ENCODE measurements at places on chromosomes 13 and 19. TPM values are rescaled to one million over a fixed set of nuclear protein-coding genes. Genes with fewer than 3 reads are reported as not detected.

DNA sequence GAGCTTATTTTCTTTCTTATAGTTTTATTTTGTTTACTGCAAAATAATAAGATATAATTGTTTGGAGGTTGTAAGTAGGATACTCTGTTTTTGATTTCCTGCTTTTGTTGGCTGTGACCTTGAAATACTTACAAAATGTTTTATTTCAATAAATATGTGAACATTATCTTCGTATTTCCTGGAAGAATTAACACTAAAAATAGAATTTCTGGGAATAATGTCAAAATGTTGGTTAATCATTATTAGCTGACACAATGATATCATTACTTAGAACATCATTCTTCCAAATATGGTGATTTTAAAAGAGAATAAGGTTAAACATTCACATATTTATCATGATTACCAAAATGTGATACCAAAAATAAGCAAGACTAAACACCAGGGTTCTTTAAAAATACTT, 1148.6 kb upstream of the PRR20A start:
- DNase-seq, result no peak

DNA sequence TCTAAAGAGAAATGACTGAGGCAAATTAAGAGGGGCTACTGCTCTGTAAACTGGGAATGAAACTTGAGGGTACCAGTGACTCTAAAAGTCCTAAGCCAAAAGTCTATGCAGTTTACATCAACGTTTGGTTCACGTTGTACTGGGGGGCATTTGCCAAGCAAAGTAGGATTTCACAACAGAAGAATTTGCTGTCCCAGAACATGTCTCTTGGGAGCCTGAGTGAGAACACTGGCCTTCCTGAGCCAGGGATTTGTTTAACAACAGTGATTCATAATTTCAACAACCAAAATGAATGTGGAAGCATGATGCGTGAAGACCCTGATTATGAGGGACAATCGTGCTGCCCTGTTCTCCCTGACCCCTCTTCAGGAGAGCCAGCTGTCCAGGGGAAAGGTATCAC, 178.0 kb downstream of the OXGR1 start:
- no peak for DNase-seq

The RDH8 gene
- not detected for total RNA-seq

GRCh38 chr13:46367617-46368327, 19.3 kb downstream of the RUBCNL start:
- DNase-seq, result no peak

DNA sequence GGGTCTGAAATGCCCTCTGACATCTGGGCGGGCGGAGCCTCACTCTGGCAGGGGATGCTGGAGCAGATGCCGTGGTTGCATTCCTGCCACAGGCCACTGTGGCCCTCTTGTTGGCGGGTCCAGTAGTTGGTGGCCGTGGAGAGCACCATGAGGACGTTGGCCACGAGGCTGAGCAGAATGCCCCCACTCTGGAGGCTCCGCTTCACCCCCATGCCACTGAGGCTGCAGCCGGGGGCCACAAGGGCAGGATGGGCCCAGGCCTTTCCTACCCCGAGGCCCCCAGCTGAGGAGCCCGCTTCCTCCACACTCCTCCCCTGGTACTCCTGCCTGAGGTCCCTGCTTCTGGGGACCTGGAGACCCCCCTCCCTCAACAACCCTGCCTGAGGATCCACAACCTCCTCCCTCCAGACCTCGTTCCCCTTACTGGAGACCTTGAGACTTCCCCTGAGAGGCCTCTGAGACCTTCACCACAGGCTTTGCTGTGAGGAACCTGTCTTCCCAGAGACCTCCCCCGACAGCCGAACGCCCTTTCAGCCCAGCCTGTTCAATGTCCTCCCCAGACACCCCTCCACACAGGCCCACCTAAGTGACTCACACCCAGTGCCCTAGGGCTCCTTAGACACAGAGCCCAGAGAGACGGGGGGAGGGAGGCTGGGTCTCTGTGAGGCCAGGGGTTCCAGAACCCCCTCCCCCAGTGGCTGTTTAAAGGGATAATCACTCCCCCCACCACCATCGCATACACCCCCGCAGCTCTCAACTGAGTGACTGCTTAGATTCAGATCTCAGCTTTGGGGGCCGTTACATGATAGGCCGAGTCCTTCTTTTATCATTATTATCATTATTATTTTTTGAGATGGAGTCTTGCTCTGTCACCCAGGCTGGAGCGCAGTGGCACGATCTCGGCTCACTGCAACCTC, at the start of gene CLDND2:
TSS of gene CLDND2 (minus strand) at position 638 of the 917 bp plus-strand sequence. CDS start at position 212, 426 bp downstream.
- no peak for DNase-seq

The TEKTIP1 gene
- total RNA-seq, result not detected

GRCh38 chr13:35557475-35557874, 81.0 kb upstream of the MAB21L1 start:
- DNase-seq, result no peak

The PDCD5 gene
- total RNA-seq, result 77.8 TPM

- DNase-seq, result peak; percentile 4
Measured at GRCh38 chr13:33033051-33033812, 17.0 kb downstream of the KL start.

GRCh38 chr19:42443944-42444398, 1.2 kb upstream of the CXCL17 start:
- no peak for DNase-seq

DNA sequence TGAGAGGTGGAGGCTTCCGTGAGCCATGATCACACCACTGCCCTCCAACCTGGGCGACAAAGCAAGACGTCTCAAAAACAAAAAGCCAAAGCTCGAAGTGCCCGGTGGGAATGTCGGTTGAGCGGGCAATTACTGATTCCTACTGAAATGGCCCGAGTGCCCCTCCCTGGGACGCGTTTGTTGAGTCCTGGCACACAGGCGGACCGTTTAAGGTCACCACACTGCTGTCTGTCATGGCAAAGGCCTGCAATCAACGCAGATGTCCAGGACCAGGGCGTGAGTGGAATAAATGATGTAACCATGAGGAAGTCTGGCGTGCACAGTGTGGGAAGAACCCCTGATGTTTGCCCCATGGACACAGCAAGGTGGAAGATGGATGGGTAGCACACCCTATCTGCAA, 19.2 kb upstream of the C2CD4C start:
- no peak for DNase-seq

DNA sequence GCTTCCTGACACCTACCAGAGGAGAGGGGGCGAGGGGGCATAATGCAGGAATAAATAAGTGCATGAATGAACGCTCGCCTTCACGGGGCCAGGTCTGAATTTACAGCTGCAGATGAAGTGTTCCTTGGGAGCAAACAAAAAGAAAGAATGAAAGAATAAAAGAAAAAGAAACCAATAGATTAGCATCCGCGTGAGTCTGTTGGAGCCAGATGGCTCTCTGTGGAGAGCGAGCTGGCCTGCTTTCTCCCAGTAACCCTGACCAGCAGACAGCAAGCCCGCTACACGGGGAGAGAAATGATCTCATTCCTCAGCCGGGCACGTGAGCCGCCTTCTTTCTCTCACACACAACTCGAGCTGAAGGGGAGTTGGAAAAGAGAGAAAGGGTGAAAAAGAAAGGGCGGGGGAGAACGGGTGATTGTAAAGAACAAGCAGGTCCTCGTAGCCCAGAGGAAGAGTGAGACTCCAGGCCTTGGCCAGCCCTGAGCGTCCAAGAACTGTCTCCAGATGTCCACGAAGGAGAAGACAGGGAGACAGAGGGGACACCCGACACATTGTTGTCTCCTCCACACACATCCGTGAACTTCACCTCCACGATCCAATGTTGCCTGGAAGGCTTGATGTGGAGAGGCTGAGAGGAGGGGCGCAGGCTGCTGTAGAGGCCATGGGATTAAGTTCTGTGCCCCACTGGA, 81.4 kb downstream of the RNASEH2B start:
- DNase-seq, result peak; percentile 44

DNA sequence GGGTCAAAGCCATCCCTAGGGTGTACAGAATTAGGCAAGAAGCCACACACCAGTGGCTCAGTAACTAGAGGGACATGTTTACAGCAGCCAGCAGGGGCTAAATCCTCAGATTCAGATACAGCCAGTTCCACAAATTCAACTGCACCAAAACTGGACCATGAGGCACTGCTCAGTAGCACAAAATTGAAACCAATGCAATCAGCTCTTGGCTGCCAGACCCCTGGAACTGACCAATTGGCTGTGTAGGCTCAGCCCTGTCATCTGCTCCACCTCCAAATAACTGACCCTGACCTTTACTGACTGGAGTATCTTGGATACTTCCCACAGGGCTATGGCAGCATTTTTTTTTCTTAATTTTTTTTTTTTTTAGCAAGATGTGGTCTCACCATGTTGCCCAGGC, 226.5 kb downstream of the FOXO1 start:
- DNase-seq, result no peak

DNA sequence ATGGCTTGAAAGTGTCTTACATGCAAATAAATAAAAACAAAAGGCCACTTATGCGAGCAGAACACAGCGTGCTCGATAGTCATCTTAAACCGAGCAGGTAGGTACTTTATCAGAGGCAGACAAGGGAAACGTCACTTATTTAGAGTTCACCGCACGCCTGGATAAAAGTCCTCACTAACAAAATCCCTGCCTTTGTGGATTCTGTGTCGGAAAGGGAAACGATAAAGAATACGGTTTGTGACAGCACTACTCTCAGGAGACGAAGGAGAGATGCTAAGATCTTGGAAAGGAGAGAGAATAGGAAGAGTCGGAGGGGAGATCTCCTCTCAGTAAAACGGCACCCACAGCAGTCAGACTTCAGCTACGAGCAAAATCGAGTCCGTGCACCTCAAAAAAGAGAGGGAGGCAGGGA, 581 bp downstream of the RCBTB1 start:
- DNase-seq, result peak; percentile 31

- DNase-seq, result peak; percentile 81
Measured at GRCh38 chr19:1223018-1223855, 14.6 kb downstream of the CBARP start.

The ZNF229 gene
- 4.0 TPM for total RNA-seq

DNA sequence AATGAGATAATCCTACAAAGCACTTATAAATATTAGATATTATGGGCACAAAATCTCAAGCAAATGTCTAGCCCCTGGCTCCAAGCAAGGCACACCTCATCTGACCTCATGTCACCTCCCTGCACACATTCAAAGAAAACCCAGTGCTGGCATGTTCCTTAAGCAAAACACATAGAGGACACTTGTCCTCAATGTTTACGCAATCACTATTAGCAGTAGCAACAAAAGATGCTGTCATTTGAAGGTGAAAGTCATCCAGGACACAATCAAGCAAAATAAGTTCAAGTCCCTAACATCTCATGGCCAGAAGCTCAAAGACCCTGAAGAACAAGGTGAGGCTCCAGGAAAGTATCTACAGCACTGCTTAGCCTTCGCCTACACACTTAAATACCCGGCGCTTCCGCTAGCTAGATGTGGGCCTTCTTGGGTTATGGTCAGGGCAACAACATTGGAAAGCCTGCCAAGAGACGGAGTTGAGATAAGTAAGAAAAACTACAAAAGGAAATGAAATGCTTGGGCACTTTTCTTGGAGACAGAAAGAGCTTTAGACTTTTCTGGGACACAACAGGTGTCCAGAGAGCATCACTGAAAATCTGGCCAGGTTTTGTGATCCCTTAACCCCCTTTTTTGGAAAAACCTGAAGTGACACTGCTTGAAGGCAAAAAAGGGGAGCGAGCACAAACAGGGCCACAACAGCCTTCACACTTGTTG, 85.7 kb downstream of the FOXO1 start:
- no peak for DNase-seq

- DNase-seq, result no peak
Measured at GRCh38 chr19:46297700-46298478, 1.0 kb downstream of the HIF3A start.

GRCh38 chr13:111122056-111122455, 6.9 kb downstream of the ARHGEF7 start:
- peak; percentile 35 for DNase-seq

The PROZ gene
- not detected for total RNA-seq

DNA sequence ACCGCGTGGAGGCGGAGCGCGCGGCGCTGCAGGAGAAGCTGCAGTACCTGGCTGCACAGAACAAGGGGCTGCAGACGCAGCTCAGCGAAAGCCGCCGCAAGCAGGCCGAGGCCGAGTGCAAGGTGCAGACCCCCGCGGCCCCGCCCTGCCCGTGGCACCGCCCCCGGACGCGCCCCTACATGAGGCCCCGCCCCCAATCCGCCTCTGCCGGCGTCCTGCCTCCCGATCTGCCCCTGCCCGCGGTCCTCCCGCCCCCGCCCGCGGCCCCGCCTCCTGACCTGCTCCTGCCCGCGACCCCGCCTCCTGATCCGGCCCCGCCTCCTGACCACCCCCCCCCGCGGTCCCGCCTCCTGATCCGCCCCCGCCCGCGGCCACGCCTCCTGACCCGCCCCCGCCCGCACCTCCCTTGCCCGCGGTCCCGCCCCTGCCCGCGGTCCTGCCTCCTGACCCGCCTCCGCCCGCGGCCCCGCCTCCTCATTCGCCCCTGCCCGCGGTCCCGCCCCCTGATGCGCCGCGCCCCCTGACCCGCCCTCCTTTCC, 11.7 kb downstream of the PRR36 start:
- peak; percentile 97 for DNase-seq

The NR1H2 gene
- 70.2 TPM for total RNA-seq

The LYPD5 gene
- 1.1 TPM for total RNA-seq

GRCh38 chr19:45154064-45154827, 6.5 kb downstream of the NKPD1 start:
- DNase-seq, result no peak

GRCh38 chr19:58554494-58555368, at the start of gene CHMP2A:
TSS of gene CHMP2A (minus strand) at chr19:58555105. CDS start at chr19:58554212, 893 bp downstream.
- DNase-seq, result peak; percentile 99

DNA sequence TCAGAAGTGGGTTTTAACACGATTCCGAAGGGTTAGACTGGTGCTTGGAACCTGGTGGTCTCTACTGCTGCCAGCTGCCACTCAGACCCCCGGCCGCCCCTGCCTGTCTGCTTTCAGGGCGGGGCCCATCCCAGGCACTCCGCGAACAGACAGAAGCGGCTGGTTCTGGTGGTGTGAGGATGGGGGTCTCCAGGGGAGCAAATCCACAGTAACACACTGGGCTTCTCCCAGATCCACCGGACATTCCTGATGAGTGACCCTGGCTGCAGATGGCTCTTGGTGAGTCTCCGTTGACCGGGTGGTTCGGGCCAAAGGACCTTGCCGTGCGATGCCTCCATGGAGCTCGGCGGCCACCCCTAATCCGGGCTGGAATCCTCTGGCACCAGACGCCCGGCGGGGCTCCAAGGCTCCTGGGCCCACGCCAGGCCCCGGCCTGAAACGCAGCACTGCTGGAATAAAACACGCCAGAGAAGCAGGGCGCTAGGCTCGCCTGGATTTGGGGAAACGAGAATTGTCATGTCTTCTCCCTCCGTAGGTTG, 2.1 kb upstream of the PTBP1 start:
- DNase-seq, result no peak

DNA sequence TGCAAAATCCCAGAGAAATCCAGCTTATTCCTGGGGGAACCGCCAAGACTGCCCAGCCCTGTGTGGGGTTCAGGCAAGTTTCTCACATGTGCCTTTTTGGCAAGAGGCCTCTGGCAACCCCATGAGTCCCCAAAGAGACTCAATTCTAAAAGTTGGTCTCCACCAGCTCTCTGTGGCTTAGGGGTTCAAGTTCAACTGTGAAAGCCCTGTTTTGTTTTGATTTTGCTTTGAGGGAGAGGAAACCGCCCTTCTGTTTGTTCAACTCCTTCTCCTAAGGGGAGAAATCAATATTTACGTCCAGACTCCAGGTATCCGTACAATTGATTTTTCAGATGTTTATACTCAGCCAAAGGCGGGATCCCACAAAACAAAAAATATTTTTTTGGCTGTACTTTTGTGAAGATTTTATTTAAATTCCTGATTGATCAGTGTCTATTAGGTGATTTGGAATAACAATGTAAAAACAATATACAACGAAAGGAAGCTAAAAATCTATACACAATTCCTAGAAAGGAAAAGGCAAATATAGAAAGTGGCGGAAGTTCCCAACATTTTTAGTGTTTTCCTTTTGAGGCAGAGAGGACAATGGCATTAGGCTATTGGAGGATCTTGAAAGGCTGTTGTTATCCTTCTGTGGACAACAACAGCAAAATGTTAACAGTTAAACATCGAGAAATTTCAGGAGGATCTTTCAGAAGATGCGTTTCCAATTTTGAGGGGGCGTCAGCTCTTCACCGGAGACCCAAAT, 583 bp upstream of the LDLR start:
- DNase-seq, result no peak

Measured in GM23338 (cell line).